ENCODE measurements at places on chromosomes 6 and 20. TPM values are rescaled to one million over a fixed set of nuclear protein-coding genes. Genes with fewer than 3 reads are reported as not detected.

- H3K4me3 ChIP-seq, result no peak overlapping the region
- DNase-seq, result peak; percentile 21
- H3K27me3 ChIP-seq, result no peaks in the 10 kb centered on the region
- H3K4me1 ChIP-seq, result no peaks in the 10 kb centered on the region
- no peaks in the 10 kb centered on the region for H3K36me3 ChIP-seq
- H3K27ac ChIP-seq, result no peak overlapping the region
These were observed 79.4 kb downstream of the DLGAP4 start for GRCh38 chr20:36385503-36385902.

Gene C6orf58
- not detected for total RNA-seq

GRCh38 chr6:107695061-107695720 lies 128.9 kb downstream of the SCML4 start:
- H3K27ac ChIP-seq, result no peak overlapping the region
- peaks cover 15% of the 10 kb centered on the region for H3K4me1 ChIP-seq
- H3K36me3 ChIP-seq, result no peaks in the 10 kb centered on the region
- DNase-seq, result no peak
- no peak overlapping the region for H3K4me3 ChIP-seq

DNA sequence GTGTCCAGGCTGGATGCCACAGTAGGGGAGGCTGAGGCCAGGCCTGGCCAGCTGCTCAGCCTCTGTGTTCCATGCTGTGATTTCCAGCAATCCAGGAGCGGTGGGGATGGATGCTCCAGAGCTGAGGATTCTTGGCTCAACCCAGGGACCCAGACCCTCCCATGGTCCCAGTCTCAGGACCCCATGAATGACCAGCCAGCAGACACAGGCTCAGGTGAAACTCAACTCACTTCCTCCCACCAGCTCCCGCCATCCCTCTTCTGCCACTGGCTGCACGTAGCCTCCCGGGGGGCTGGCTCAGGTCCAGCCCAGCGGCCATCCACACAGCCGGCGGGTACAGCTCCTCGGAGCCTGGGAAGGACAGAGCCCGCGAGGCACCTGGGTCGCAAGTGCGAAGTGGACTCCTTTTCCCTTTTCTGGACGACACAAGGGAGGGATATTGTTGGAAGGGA lies 54.5 kb upstream of the DACT2 start:
- H3K4me1 ChIP-seq, result no peaks in the 10 kb centered on the region
- H3K27ac ChIP-seq, result no peak overlapping the region
- no peak overlapping the region for H3K4me3 ChIP-seq
- no peaks in the 10 kb centered on the region for H3K27me3 ChIP-seq

Gene CST7
- total RNA-seq, result not detected

DNA sequence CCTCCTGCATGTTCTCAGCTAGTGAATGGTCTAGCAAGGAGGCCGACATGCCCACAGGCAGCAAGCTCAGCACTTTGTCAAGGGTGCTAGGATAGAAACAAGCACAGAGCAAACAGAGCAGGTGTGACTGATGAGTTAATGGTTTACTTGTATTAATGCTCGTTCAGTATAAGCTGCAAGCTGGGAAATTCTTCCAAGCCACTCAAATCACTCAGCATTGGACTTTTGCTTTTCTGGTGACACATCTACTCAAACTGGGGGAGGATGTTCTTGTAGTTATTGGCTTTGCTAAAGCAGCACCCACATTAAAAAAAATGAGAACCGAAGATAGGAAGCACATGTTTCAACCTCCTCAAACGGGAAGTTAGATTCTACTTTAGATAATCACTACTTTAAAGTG lies 43.1 kb upstream of the NEDD9 start:
- H3K4me1 ChIP-seq, result peaks cover 31% of the 10 kb centered on the region
- no peaks in the 10 kb centered on the region for H3K36me3 ChIP-seq
- H3K27me3 ChIP-seq, result no peaks in the 10 kb centered on the region
- H3K4me3 ChIP-seq, result no peak overlapping the region
- H3K27ac ChIP-seq, result no peak overlapping the region

GRCh38 chr6:90940812-90941481 lies 354.1 kb upstream of the MAP3K7 start:
- H3K36me3 ChIP-seq, result no peaks in the 10 kb centered on the region
- H3K27ac ChIP-seq, result no peak overlapping the region
- H3K4me3 ChIP-seq, result no peak overlapping the region
- H3K4me1 ChIP-seq, result peaks cover 6% of the 10 kb centered on the region
- peak; percentile 51 for DNase-seq
- no peaks in the 10 kb centered on the region for H3K27me3 ChIP-seq

Gene CHD6
- 76.1 TPM for total RNA-seq

Gene NFS1
- 21.7 TPM for total RNA-seq

Gene PROCR
- 4.6 TPM for total RNA-seq

Gene HSPA12B
- 0.71 TPM for total RNA-seq

DNA sequence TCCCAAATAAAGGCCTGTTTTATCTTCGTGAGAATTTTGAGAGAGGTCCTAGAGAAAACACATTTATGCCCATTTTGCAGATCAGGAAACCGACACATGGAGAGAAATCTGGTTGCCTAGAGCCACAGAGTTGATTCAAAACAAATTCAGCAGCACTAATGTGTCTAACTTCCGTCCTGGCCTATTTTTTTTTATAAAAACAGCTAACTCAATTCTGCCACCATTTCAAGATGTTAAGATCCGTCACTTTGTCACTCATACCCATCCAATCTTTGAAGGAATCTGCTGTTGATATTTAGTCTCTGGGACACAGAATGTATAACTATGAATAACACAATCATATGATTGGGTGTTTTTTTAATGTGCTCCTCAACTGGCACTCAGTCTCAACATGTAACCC lies 611.1 kb upstream of the ARID1B start:
- H3K36me3 ChIP-seq, result no peaks in the 10 kb centered on the region
- H3K27ac ChIP-seq, result no peak overlapping the region
- H3K4me3 ChIP-seq, result no peak overlapping the region

- no peaks in the 10 kb centered on the region for H3K27me3 ChIP-seq
- H3K4me1 ChIP-seq, result no peaks in the 10 kb centered on the region
- H3K27ac ChIP-seq, result no peak overlapping the region
- DNase-seq, result no peak
- H3K4me3 ChIP-seq, result no peak overlapping the region
These were observed 84.6 kb upstream of the PROKR2 start for GRCh38 chr20:5401277-5401875.

GRCh38 chr6:92723390-92723931 lies 695.9 kb downstream of the EPHA7 start:
- no peak overlapping the region for H3K4me3 ChIP-seq
- no peaks in the 10 kb centered on the region for H3K36me3 ChIP-seq
- no peak overlapping the region for H3K27ac ChIP-seq
- H3K4me1 ChIP-seq, result no peaks in the 10 kb centered on the region

DNA sequence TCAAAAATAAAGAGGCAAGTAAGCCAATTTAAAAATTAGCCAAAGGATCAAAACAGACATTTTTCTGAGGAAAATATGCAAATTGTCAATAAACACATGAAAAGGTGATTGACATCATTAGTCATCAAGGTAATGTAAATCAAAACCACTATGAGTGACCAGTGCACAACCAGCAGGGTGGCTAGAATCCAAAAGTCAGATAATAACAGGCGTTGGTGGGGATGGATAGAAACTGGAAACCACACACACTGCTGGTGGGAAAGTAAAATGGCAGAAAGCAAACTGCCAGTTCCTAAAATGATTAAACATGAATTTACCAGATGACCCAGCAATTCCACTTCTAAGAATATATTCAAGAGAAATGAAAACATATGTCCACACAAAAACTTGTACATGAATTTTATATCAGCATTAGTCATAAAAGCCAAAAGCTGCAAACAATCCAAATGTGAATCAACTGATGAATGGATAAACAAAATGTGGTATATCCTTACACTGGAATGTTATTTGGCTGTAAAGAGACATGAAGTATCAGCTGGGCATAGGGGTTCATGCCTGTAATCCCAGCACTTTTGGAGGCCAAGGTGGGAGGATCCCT lies 74.8 kb upstream of the MBOAT1 start:
- no peak overlapping the region for H3K27ac ChIP-seq
- H3K27me3 ChIP-seq, result no peaks in the 10 kb centered on the region
- no peak for DNase-seq
- H3K36me3 ChIP-seq, result no peaks in the 10 kb centered on the region
- H3K4me3 ChIP-seq, result no peak overlapping the region
- no peaks in the 10 kb centered on the region for H3K4me1 ChIP-seq

- peaks cover 6% of the 10 kb centered on the region for H3K4me1 ChIP-seq
- peak overlapping the region; percentile 90 for H3K4me3 ChIP-seq
- no peak overlapping the region for H3K27ac ChIP-seq
- no peaks in the 10 kb centered on the region for H3K27me3 ChIP-seq
- no peaks in the 10 kb centered on the region for H3K36me3 ChIP-seq
- no peak for DNase-seq
These were observed 468 bp upstream of the CMTR1 start for GRCh38 chr6:37432590-37432915.

DNA sequence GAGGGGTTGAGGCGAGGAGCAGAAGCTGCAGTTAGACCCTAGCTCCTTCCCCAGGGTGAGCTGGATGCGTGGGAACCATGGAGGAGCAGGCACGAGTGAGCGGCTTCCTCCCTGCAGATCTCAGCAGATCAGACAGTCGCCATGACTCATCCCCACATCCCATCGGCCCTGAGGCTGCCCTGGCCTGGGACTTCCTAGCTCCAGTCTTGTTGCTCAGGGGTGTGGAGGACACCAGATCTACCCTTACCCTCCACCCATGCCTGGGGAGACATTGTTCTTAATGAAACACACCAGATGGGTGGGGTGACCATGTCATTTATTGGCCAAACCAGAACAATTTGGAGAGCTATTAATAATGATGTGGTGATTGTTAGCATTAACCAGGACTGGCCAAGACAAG lies 36.3 kb upstream of the TGM2 start:
- no peaks in the 10 kb centered on the region for H3K36me3 ChIP-seq
- no peak for DNase-seq
- peaks cover 5% of the 10 kb centered on the region for H3K4me1 ChIP-seq
- no peak overlapping the region for H3K27ac ChIP-seq
- no peak overlapping the region for H3K4me3 ChIP-seq

Gene C20orf144
- not detected for total RNA-seq

GRCh38 chr20:18001131-18001921 lies 32.5 kb downstream of the MGME1 start:
- no peaks in the 10 kb centered on the region for H3K27me3 ChIP-seq
- H3K4me1 ChIP-seq, result peaks cover 4% of the 10 kb centered on the region
- no peak overlapping the region for H3K4me3 ChIP-seq
- no peaks in the 10 kb centered on the region for H3K36me3 ChIP-seq
- H3K27ac ChIP-seq, result no peak overlapping the region

DNA sequence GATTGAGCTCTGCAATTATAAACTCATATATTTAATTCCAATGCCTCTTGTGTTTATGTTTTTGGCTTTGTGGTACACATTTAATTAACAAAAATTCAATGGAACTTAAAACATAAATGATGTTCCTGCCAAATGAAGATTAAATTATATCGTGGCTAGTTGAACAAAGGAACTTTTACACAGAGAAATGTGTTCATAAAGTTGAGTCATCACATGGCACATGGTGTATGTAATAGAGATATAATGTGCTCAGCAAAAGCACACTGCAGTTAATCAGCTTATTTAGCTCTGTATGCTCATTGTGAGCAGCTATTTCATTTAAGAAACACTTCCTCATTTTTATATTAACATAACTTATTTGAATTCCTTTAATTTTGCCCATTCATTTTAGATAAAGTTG lies 1295.6 kb upstream of the CITED2 start:
- H3K36me3 ChIP-seq, result no peaks in the 10 kb centered on the region
- no peak overlapping the region for H3K4me3 ChIP-seq
- no peaks in the 10 kb centered on the region for H3K27me3 ChIP-seq
- H3K4me1 ChIP-seq, result no peaks in the 10 kb centered on the region

GRCh38 chr20:55160037-55160436 lies 684.6 kb downstream of the DOK5 start:
- H3K36me3 ChIP-seq, result no peaks in the 10 kb centered on the region
- peaks cover 10% of the 10 kb centered on the region for H3K4me1 ChIP-seq
- H3K4me3 ChIP-seq, result no peak overlapping the region
- H3K27ac ChIP-seq, result no peak overlapping the region
- DNase-seq, result peak; percentile 11

Gene SNRNP48
- total RNA-seq, result 54.1 TPM

Gene PDCD2
- total RNA-seq, result 96.4 TPM

Gene BPIFA3
- not detected for total RNA-seq

Measured in neural progenitor cell (in vitro differentiated cells).